Hematopoietic multipotent progenitor cell (in vitro differentiated cells): ENCODE measurements at places on chromosomes 4 and X.

DNA sequence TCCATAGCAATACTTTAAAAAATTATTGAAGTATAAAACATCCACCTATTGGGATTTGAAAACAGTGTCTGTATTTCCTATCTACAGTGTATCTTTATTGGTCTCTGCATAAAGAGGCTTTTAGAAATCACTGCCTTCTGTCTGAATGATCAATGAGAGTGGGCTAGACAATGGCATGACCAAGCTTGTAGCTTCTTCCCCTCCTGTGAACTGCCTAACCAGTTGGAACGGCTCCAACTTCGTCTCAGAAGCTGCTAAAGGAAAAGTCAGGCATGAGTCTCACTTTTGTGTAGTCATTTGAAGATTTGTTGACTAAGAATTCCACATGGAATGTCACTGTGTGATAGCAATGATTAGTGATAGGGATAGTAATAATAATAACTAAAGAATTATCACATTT, 64.2 kb downstream of the INTS12 start:
- no peak for DNase-seq

GRCh38 chrX:24301060-24301459, 12.8 kb downstream of the SUPT20HL2 start:
- no peak for DNase-seq

- no peak for DNase-seq
Measured at GRCh38 chr4:86181585-86181984, 178.3 kb downstream of the MAPK10 start.

DNA sequence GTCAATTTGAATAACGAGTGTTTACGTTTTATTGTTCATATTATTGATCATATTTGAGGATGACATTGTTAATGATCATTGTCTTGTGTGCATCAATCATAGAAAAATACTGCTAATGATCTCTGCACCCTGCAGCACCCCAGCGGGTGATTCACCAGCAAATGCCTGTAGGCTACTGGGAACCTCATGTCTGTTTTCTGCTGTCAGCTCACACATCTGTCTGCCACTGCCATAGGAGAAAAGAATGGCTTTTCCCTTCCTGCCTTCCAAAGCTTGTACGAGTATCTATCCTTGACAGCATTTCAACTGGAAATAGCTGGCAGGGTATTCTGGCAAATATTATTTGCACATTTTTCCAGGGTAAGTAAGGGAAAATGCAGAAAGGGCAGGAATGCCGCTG, 272.1 kb upstream of the TRAM1L1 start:
- no peak for DNase-seq

DNA sequence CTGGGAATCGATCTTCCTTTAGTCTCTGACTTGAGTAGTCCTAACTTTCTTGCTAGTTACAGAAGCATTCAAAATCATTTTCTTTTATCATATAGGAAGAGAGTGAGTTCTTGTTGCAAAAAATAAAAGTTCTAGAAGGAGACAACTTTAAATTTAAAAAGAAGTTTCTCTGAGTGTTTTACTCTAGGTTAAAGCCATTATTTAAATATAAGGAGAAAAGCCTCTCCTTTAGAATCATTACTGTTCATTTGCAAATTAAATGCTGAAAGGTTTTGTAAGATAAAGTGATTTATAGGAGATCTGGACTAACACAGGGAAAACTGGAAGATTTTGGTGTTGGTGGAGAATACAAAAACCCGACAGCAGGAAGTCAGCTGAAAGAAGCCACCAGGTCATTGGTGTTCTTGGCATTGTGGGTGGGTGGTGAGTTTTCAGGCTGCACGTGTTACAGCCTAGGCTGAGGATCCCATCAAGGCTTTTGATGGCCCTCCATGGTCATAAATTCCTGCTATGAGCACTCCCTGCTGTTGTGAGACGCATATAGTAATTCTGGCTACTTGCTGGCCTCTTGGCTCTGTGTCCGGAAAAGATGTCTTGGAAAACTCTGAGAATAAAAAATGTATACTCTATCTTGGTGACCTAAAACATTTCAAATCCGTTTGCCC, 81.6 kb downstream of the GPAT3 start:
- DNase-seq: no peak

DNA sequence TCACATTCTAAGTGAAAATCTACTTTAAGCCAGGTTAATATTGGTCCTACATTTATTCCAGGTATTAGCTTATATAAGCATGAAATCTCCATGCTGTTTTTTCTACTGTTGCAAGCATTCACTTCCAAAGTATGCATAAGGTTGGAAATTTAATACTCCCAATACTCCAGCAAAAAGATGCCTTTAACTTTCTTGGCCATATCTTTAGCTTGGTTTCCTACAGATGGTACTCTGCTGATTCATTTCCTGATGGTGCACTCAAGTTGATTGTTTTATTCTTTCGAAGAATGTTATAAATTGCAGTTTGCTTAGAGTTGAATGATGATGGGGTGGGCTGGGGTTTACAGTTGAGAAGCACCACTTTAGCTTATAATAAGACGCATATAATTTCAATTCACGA, 330.2 kb downstream of the PTTG2 start:
- DNase-seq: no peak

- DNase-seq: no peak
Measured at GRCh38 chr4:71867598-71867997, 83.7 kb upstream of the GC start.

- no peak for DNase-seq
Measured at GRCh38 chr4:35247047-35247446, 997.3 kb downstream of the ARAP2 start.

GRCh38 chr4:79882806-79883205, 190.2 kb downstream of the ANTXR2 start:
- DNase-seq: peak; percentile 7

DNA sequence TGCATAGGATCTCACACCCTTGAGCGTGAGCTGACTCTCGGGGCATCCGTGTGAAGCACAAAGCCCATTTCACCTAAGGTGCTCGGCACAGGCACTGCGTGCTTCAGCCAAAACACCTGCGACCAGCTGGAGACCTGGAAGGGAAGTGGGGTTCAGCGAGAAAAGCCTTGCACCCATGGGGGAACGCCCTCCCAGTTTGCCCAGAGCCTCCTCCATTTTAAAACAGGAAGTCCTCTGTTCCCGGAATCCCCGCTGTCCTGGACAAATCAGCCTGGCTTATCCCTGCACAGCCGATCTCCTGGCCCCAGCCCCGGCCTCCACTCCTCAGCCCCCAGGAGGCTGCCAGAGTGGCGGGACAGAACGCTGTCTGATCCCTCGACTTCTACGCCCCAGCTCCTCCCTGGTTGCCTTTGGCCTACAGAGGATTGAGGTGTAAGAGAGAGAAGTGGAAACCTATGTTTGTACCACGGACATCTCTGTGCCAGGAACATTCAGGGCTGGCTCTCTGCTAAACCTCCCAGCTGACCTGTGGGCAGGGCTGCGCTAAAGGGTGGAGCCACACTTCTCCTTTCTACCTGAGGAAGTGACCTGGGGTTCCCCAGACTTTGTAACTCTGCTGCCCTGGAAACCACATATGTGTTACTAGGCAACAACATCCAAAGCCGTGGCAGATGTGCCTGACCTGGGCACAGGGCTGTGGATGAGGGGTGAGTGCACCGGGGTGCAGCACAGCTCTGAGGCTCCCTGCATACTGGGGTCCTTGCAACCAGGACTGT, 3.8 kb upstream of the C4orf50 start:
- no peak for DNase-seq

- no peak for DNase-seq
Measured at GRCh38 chr4:187283201-187283955, 559.7 kb upstream of the FAT1 start.

- DNase-seq: no peak
Measured at GRCh38 chrX:5976332-5976731, 252.3 kb downstream of the NLGN4X start.

DNA sequence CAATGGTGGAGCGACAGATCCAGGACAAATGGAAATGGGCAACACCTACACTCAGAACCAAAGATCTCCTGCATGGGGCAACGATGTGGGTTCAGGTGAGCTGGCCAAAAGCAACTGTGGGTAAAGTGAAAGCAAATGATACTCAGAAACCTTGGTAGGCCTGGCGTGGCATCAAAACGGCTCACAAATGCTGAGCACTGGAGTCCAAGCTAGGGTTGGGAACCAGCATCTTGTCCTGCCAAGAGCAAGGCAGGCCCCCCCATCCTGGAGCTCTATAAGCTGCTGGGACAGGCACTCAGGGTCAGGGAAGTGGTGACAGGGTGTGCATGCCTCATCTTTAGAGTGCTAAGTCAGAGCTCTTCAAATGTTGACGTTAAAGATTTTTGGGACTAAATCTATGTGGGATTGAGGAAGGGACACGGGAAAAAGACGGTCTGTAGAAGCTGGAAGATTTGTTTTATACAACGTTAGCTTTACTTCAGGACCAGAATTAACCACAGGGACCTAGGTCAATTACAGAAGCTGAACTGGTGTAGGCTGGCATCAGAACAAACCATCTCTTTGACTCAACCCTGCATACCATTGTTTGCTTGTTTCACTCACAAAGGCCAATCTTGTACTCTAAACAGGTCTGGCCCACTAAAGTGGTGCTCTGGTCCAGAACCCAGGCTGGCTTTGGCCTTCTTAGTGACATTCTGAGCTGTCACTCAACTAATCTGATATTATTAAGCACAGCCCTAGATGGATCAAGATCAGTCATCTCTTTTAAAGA, 10.7 kb downstream of the ATP8A1 start:
- no peak for DNase-seq

- no peak for DNase-seq
Measured at GRCh38 chr4:148296498-148296897, 145.7 kb downstream of the NR3C2 start.

DNA sequence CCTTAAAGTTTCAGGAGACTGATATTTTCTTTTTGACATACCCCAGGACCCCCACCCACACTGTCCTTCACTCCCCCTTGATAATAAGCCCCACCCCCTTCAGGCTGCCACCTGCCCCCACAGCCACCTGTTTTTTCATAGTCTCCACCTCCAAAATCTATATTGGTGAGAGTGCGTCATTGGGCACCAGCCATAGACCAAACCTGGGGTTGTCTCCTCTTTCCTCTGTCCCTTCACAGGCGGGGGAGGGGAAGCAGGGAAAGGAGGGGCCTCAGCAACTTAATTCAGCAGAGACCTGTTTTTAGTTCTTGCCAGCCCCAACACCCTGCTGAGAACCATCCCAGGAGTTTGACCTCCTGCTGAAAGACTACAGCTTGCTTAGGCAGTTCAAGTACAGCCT, 1.1 kb downstream of the ARHGAP36 start:
- DNase-seq: no peak

- no peak for DNase-seq
Measured at GRCh38 chrX:15816438-15816809, 26.1 kb downstream of the ZRSR2 start.

DNA sequence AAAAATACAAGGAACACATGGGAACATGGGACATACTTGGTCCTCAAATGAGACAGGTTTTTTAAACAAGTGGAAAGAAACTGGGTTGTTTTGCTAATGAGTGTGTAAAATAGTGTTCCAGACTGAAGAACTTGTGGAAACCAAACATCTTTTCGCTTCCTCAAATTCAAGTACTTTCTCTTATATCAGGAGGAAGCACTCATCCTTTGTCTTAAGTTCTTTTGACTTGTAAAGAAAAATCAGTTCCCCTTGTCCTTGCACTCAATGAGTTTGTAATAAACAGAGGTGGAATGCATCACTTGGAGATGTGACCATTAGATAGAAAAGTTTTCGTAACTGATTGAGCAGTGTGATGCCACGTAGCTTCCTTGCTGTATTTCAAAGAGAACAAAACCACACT, 101.1 kb downstream of the PHOX2B start:
- peak; percentile 37 for DNase-seq

DNA sequence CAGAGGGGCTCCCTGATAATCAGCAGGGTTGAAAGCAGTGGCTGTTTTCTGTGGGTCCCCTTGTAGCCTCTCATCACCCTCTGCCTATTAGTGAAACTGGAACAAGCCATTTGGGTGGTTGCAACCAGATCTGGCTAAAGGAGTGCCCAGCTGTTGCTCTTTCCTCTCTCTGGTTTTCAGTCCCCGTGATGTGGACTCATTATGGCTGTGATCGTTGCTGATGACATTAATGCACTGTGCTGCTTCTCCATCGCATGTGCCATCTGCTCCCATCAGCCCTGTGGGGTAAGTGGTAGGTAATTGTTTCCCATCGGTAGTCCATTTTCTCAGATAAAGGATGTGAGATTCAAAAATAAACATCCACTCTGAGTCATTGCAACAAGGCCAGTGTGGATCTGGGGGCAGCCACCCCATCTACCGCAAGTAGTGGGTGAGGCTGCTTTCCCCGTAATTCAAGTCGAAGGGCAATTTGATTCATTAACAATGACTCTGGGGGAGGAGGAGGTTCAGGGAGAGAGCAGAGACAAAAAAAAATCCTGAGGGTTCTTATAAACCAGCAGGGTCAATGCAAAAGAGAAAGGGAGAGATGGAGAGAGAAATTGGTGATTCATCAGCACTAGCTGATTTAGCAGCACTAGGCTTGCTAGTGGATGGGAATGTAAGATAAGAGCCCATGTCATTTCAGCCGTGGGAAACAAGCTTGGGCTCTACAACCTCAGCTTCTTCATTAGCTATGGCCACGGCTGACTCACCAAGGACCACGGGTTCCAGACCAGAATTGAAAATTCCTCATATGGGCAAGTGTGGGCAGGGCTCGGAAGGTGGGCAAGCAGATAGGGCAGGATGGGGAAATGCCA, 357.8 kb downstream of the MID1IP1 start:
- peak; percentile 85 for DNase-seq

DNA sequence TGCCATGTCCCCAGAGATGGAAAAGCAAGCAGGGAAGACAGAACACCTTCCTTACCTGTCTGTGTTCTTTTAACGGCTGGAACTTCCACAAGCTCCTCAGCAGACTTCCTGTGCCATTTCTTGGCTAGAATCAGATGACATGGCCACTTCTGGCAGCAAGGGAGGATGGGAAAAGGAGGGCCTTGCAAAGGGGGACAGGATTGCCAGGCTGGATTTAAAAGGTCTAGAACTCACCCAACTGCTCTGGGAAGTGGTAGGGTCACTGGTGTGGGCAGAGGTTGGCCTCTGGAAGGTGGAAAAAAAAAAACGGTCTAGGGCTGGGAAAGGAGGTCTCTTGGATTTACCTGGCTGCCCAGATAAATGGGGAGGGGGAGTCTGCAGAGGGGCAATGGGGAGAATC, 1.6 kb upstream of the USP11 start:
- no peak for DNase-seq

DNA sequence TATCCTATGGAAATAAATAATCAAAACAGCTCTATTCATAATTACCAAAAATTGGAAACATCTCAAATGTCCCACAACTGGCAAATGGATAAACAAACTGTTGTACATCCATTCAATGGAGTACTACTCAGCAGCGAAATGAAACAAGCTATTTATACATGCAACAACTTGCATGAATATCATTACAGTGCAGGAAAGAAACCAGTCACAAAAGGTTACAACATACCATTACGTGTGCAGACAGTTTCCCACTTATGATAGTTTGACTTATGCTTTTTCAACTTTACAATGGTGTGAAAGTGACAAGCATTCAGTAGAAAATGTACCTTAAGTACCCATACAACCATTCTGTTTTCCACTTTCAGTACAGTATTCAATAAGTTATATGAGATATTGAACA, 82.3 kb downstream of the NEK1 start:
- DNase-seq: no peak

- DNase-seq: no peak
Measured at GRCh38 chrX:112760697-112761096, 79.9 kb downstream of the AMOT start.

GRCh38 chr4:2823301-2823670, 20.4 kb upstream of the ADD1 start:
- no peak for DNase-seq

GRCh38 chr4:174218127-174218790, 65.2 kb downstream of the FBXO8 start:
- no peak for DNase-seq
